ENCODE measurements at places on chromosomes 13 and 19.

DNA sequence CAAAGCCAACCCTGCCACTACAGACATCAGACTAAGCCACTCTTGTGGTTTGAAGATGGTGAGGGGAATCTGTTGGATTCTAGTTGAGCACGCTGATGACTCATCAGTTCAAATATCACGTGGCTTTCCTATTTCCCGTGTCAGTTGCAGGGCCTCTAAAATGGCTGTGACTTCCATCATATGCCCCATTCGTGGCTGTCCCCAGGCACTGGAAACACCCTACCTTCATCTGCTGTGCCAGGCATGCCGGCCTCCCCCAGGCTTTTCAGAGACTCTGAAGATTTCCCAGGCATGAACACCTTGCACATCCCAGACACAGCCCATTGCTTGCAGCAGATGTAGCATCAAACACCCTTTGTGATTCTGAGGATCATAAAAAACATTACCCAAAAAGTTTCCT is 659.9 kb downstream of the UQCRFS1 start:
- DNase-seq, result no peak

DNA sequence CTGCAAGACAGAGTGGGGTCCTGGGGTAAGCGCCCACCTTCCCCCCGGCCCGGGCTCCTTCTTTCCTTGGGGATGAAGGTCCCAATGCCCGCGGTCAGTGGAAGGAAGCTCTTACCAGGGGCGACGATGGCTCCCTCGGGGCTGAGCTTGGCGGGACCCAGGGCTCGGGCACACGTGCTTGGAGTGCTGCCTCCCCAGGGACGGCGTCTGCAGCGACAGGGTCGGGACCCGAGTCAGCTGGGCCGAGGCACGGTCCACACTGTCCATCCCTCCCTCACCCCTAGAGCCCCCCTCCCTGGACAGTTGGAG is 3.5 kb downstream of the JSRP1 start:
- DNase-seq, result no peak

- no peak for DNase-seq
Measured at GRCh38 chr13:20719783-20720182, 16.3 kb downstream of the IL17D start.

DNA sequence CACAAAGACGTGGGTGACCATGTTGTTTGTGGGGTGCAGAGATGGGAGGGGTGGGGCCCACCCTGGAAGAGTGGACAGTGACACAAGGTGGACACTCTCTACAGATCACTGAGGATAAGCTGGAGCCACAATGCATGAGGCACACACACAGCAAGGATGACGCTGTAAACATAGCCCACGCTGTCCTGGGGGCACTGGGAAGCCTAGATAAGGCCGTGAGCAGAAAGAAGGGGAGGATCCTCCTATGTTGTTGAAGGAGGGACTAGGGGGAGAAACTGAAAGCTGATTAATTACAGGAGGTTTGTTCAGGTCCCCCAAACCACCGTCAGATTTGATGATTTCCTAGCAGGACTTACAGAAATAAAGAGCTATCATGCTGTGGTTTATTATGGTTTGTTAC is 5.6 kb downstream of the KLK2 start:
- DNase-seq, result no peak

- DNase-seq, result no peak
Measured at GRCh38 chr19:42153672-42154433, 21.6 kb upstream of the POU2F2 start.

- no peak for DNase-seq
Measured at GRCh38 chr13:23599083-23599925, 29.1 kb downstream of the TNFRSF19 start.

GRCh38 chr13:106588367-106588766 is 20.4 kb upstream of the ARGLU1 start:
- DNase-seq, result no peak

GRCh38 chr19:57559008-57559403 is 657 bp downstream of the ZNF550 start:
- DNase-seq, result peak; percentile 1

- DNase-seq, result no peak
Measured at GRCh38 chr13:30727491-30728355, 7.6 kb upstream of the ALOX5AP start.

DNA sequence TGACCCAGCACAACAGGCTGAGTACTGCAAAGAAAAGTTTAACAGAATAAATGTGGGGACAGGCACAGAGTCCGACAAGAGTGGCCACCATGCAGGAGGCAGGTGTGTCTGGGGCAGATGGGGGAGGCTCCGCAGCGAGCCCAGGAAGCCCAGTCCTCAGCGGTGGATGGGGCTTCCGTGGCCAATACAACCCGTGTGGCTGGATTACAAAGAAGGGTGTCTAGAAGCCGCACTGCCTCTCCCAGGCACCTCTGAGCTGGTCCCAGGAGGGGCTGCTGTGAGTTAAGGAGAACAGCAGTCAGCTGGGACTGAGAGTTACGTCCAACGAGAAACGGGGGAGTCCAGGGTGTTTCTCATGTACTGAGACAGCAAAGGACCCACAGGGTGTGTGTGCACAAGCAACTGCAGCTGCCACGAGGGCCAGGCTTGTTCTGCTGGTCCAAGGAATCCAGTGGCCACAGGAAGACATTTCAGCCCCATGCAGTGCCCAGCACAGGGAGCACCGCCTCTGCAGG is 70.2 kb downstream of the SPACA7 start:
- no peak for DNase-seq

Data from stimulated activated naive B cell treated with anti-CD40 and anti-IgM and Interleukin-4, amounts not matched to agents 10 μg/mL and 1 μg/mL and 100 μg/mL, for 72 hours (primary cell).